Left ventricle myocardium inferior (tissue), 1 donor: ENCODE measurements at places on chromosomes 3 and 15. TPM values are rescaled to one million over a fixed set of nuclear protein-coding genes. Genes with fewer than 3 reads are reported as not detected.

- DNase-seq, result peak; percentile 70
Observed at GRCh38 chr3:11509173-11510000, 134.3 kb downstream of the VGLL4 start.

Gene FOXB1
- total RNA-seq, result not detected

Gene SI
- total RNA-seq, result not detected

GRCh38 chr3:170079536-170080165 is 41.9 kb downstream of the GPR160 start:
- no peak for DNase-seq

Gene TAGLN3
- total RNA-seq, result 0.74 TPM
